Hematopoietic multipotent progenitor cell treated with erythropoietin and hydrocortisone succinate and interleukin-3 and kit ligand, for 4 days (in vitro differentiated cells): ENCODE measurements at places on chromosomes 5 and 9.
A peak's percentile ranks its signal among the peaks of the same experiment; 100 is the strongest.

DNA sequence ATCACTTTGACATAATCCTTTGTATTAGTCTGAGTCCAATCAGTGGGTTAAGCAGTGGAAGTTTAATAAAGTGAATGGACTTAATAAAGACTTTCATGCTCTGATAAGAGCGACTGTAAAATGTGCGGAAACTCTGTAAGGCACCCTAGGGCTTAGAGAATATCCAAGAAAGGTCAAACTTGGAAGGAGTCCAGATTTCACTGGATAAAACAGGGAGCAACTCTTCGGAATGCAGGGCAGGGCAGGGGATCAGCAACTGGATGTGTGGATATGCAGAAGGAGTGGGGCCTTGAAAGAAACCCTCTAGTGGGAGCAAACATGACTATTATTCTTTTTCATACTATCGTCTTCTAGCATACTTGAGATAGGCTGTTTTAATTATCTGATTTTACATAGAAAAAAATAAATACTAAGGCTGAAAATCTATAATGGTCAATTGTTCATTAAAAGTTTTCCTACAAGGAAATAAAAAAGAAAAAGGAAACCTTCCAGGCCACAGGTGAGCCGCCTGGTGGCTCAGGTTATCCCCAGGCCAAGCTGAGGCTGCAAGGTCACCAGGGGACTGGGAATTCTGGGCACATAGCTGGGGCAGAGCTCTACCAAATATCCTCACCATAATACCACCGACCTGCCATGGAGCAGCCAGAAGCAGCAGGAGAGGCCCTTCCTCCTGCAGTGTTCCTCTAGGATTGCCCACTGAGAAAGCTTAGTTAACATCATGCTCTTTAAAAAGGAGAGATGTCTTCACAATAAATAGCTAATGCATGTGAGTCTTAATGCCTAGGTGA is 46.3 kb upstream of the CCDC112 start:
- DNase-seq = no peak

GRCh38 chr9:35844628-35845270 is 15.7 kb downstream of the TMEM8B start:
- peak; percentile 94 for DNase-seq

- peak; percentile 4 for DNase-seq
Observed at GRCh38 chr5:32044939-32045338, 129.2 kb downstream of the GOLPH3 start.

GRCh38 chr9:72396247-72397091 is 31.5 kb upstream of the ZFAND5 start:
- peak; percentile 60 for DNase-seq

GRCh38 chr9:16526380-16526779 is 344.1 kb downstream of the BNC2 start:
- DNase-seq = no peak

GRCh38 chr5:119274030-119274766 is 81.6 kb upstream of the TNFAIP8 start:
- DNase-seq = no peak

DNA sequence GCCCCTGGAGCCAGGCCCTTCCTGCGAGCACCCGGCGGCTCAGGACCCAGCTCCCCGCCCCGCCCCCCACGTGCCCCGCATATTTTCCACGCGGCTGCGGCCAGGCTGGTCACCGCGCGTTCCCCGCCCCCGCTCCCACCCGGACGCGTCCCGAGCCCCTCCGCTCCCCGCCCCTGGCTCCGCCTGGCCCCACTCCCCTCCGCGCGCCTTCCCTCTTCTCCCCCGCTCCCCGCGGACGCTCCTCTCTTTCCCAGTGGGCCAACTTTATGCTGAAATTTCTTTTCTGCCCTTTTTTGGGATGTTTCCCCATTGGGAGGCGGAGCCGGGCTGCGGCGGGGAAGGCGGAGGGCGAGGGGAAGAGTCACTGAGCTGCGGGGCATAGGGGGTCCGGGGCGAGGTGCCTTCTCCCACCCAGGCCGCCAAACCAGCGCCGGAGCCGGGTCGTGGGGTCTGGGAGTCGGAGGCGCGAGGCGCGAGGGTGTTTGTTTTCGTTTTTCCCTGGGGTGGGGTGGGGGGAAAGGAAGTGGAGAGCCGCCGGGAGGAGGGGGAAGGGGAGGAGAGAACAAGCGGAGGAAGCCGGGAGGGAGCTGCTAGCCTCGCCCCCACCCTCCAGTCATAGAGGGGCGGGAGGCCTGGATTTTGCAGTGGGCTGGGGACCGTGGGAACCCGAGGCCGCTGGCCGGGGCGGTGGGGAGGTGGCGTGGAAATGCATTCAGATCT is 1.0 kb upstream of the TPM2 start:
- DNase-seq = peak; percentile 68

DNA sequence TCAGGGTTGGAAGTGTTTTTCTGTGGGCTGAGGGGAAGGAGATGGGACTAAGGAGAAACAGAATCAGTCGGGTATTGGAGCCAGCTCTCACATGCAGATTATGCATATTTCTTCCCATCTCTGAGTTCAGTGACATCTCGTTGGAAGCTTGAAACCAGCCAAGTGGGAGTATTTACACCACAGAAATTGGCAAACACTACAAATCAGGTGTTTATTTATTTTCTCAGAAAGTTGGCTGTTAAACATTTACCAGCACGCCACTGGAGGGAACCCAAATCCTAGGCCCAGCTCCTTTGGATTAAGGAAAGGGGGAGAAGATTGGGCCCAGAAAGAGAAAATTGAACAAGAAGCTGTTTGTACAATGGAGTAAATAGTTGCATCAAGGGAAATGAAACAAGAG is 72.1 kb upstream of the PITX1 start:
- DNase-seq = no peak

DNA sequence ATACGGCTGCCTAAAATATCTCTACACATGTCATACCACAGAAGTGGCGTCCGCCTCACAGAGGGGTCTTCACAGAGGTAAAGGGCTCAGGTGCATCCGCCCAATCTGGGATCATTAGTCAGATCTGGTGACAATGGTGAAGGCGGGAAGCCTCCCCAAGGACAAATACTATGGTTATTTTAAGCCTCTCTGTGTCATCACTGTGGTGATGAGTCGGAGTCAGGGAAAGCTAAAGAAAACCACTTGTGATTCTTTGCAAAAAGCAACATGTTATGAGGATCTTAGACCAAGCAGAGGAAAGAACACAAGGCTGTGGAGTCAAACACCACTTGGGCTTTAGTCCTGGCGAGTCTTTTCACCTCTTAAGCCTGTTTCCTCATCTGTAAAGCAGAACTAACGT is 190.4 kb downstream of the DRD1 start:
- no peak for DNase-seq

GRCh38 chr5:30968971-30969370 is 224.5 kb upstream of the CDH6 start:
- no peak for DNase-seq

- DNase-seq = peak; percentile 89
Observed at GRCh38 chr5:135551593-135552447, 16.1 kb upstream of the NEUROG1 start.

DNA sequence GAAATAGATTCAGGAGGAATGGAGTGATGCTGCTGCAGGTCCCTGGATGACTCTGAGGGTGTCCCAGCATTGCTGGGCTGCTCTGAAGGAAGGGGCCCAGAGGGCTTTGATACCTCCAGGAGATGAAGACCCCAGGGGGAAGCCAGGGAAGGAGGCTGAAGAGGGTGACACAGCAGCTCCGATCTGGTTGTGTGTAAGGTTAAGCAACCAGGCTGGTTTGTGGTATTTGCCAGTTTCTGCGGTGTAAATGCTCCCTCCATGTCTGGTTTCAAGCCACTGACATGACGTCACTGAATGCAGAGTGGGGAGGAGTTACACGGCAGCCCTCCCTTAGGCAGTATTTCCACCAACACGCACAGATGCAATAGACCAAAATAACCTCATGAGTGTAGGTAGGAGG is 40.0 kb upstream of the ORM1 start:
- DNase-seq = peak; percentile 84

- no peak for DNase-seq
Observed at GRCh38 chr9:119003201-119003611, 366.0 kb downstream of the BRINP1 start.

- no peak for DNase-seq
Observed at GRCh38 chr5:108024986-108025385, 354.2 kb upstream of the EFNA5 start.

DNA sequence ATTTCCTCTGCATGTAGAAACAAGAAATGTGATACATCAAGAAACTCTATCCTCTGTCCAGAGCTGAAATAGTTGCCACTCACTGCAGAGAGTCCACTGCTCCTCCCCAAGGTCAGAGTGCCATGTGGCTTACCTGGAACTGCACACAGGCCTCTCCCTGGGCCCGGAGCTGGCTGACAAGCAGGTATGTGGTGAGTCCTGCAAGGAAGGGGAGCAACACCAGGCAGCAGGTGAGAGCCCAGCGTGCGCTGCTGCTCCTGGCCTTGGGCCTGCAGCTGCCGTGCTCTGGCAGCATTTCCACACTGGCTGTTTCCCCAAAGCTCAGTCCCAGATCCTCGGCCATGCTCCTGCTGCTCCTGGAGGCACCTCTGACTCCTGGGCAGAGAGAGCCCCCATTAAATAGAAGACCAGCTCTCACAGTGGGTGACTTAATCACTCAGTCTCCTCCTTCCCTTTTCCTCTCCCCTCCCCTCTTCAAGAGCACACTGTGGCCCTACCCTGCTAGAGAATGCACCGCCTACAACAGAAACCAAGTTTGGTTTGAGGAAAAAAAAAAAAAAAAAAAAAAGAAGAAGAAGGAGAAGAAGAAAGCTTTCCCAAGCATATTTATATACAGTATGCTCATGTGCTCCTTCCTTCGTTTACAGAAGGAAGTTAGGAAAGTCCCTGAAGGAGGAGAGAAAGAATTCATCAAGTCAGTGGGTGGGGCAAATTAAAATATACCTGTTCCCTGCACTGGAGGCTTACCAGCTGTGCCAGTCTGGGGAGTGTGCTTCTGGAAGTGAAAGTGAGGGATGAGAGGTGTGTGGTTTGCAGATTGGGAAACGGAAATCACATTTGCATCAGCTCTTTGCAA is at the start of gene TNFSF15:
TNFSF15 (minus strand) TSS at position 370 of the 856 bp plus-strand sequence; CDS start at position 343, 27 bp downstream.
- DNase-seq = peak; percentile 54

DNA sequence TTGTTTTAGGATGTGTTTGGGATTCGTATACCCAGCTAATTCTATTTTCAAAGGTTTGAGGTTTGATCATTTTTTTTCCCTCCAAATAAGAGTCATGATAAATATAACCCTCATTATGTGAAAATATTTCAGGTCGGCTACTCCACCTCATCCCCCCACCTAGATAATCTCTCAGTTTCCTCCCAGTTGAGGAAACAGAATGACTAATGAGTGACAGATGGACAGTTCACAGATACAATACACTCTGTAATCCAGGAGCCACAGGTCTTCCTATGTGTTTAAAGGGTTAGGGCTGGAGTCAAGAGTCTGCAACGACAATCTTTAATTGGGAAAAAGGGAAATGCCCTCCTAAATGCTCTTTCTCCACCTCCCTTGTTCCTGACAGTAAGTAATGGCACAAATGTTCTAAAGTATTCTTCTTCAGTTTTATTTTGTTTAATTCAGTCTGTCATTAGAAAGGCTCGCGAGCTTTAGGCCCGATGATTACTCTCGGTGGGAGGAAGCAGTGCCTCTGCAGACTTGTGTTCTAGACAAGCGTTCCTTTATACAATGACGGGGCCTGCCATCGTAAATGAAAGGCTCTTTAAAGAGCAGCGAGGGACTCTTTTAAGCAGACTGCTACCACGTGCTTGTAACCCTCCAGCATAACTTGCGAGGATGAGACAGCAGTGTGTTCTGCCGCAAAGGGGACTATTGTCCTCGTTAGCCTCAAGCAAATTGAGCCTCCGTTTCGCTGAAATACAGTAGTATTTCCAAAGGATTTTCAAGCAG is 69.0 kb downstream of the MEF2C start:
- no peak for DNase-seq
